Fibroblast of the conjunctiva (primary cell): ENCODE measurements at places on chromosomes 4 and X.

DNA sequence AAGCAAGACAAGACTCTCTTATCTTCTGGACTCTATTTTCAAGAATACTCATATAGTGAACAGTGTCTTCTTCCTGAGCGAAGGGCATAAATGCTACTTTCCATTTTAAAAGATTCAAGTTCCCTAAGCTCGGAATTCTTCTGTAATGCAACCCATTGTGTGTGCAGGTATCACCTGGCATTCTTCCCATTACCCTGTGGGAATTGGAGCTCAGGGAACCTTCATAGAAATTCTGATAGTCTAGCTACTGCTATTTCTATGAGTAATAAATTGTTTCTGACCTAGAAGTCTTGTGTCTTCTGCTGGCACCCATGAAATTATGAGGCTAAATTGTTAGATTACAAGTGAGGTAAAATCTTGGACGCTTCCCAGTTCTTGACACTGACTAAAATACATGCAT, 324.1 kb upstream of the DIPK2B start:
- no peak for DNase-seq

DNA sequence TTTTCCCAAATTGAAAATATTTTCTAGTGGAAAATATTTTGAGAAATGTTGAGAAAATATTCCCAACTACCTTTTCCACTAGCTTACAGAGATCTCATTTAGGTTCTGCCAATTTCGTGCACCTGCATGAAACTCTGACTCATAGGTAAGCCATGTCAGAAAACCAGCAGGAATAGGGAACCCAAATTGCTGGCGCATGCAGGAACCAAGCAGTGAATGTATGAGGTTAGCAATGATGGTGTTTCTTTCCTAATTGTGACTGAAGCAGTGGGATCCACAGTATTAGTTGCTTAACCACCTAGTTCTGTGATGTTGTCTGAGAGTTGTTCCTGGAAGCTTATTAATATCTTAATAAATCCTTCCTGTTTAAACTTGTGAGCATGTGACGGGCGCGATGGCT, 381.0 kb upstream of the TRAM1L1 start:
- no peak for DNase-seq

- DNase-seq = no peak
These were observed 120.4 kb downstream of the CT47B1 start for GRCh38 chrX:120755066-120755846.

DNA sequence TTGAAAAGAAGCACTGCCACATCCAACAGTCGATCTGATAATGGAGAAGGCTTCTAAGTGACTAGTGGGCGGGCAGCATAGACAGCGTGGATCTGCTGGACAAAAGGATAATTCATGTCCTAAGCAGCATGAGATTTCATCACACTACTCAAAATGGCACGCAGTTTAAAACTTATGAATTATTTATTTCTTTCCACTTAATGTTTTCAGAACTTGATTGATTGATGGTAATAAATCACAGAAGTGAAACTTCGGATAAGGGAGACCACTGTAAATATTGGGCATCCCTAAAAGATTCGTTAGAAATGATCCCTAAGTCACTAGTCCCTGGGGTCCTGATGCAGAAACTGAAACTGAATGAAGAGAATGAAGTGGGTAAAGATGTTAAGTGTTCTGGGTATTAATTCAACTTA, 93.0 kb upstream of the ANK2 start:
- DNase-seq = no peak

GRCh38 chrX:117539090-117539418, 577.6 kb downstream of the KLHL13 start:
- no peak for DNase-seq

- DNase-seq = no peak
These were observed 163.5 kb downstream of the PPP3CA start for GRCh38 chr4:101183666-101184373.

DNA sequence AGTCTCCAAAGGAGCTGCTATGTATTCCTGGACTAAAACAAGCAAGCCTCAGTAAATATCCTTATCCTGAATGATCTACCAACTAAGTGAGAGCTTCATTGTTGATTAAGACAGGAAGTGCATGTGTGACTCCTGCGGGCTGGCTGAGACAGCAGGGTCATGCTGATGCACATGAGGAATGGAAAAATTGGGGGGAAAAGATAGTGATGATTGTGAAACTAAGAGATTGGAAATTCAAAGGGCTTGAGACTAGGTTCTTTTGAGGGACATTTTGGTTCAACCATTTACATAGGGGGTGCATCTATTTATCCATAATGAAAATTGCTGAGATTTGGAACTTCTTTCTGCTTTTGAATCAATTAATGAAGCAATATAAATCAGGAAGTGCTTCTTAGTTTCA, 61.1 kb upstream of the C1QTNF7 start:
- no peak for DNase-seq

DNA sequence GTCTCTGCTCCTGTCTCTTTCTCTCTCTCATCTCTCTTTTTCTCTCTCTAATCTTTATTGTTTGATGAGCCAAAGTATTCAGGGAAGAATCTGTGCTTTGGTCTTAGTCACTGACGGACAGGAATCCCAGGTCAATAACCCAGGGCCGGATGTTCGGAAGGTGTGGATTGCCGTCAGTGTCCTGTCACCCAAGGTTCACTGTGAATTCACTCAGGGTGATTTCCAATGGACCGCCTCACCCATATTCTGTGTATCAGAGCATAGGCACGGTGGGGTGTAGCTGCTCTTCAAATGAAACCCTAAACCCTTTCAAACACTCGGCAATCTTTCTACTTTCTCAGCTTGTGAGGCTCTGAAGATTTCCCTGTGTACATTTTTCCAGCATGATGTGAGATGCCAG, 144.6 kb upstream of the GPC4 start:
- DNase-seq = no peak

DNA sequence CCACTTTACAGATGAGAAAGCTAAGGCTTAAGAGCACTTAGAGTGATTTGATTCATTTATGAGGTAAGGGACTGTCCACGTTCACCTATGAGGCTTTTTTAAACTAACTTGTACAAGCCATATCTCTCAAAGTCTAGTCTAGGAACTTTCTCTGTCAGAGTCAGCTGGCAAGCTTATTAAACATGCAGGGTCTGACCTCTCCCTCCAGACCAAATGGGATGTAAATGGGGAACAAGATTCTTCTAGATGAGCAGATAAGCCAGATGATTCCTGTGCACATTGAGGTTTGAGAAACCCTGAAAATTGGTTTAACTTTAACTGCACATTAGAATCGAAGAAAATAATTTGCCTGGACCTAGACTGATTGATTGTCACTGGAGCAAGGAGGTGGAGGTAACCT, 160.0 kb upstream of the SPRY1 start:
- DNase-seq = no peak

DNA sequence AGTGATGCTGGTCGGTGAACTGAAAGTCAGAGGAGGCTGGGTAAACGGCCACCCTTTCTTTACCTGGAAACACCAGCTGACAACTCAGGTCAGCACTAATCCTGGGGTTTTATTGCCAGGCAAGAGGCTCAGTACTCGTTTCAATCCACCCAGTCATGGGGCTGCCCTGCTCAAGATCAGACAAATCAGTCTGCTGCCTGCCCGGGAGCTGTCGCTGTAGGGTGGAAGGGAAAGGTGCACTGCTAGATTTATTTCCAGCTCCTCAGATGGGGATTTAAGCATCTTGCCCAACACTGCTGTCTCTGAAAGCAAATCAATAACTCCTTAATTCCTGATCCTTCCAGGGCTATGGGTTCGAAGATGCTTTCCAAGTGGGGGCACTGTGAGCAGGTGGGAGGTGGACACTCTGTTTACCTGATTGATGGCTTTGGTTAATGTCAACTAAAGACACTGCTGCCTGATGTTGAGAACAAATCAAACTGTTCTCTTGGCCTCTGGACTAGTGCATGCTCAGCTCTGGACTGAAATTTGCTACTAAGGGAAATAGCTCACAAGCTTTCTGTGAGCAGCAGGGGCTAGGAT, 59.3 kb downstream of the PHKA2 start:
- no peak for DNase-seq

- DNase-seq = no peak
These were observed 18.6 kb downstream of the PI4K2B start for GRCh38 chr4:25252230-25253070.

GRCh38 chr4:179344861-179345260, 1902.6 kb upstream of the AGA start:
- DNase-seq = no peak

GRCh38 chr4:113452868-113453620, 308.5 kb downstream of the CAMK2D start:
- no peak for DNase-seq

DNA sequence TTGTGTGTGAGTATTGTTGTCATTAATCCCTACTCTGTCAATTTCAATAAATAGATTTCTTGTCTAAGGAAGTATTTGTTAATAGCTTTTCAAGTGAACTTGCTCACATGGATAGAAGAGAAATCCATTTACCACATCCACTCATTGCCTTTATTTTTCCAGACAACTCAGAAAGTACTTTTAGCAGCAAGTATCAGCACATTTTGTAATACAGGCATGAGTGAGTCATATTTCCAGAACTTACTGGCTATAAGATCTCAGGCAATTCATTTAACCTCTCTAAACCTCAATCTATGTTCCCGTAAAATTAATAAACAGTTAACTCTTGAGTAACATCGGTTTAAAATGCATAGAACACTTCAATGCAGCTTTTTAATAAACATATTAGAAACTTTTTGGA, 317.9 kb upstream of the PCDH7 start:
- no peak for DNase-seq

DNA sequence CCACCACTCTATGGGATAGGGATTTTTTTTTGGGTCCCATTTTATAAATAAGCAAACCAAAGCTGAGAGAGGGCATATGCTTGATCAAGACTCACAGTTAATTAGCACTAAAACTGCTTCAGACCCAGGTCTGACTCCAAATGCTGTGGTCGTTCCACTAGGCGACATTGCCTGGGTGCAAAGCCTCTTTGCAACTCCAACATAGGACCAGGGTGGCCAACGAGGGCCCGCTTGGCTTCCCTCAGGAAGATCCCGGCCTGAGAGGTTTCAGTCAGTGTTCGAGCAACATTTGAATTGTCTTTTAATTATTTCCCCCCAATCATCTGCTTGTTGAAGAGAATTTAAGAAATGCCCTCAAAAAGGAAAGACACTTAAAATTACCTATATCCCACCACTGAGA, 11.2 kb downstream of the PJA1 start:
- no peak for DNase-seq

GRCh38 chr4:44194365-44194764, 254.2 kb downstream of the KCTD8 start:
- no peak for DNase-seq

GRCh38 chr4:108003982-108004515, 14.4 kb downstream of the HADH start:
- no peak for DNase-seq

DNA sequence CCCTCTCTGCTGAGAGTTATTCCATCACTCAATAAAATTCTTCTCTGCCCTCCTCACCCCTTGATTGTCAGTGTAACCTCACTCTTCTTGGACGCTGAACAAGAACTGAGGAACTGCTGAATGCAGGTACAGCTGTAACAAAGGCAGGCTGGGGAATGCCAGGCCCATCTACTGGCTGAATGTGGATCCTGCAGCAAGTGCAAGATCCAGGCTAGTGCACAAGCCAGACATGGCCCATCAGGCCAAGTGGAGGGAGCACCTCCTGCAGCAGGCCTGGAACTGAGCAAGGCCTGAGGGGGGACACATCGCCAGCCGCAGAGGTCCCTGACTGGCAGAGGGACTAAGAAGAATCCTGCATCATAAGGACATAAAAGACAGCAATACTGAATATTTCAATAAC, 411.8 kb upstream of the PCDH10 start:
- no peak for DNase-seq

- DNase-seq = no peak
These were observed 1.8 kb downstream of the CA5B start for GRCh38 chrX:15739886-15740285.

DNA sequence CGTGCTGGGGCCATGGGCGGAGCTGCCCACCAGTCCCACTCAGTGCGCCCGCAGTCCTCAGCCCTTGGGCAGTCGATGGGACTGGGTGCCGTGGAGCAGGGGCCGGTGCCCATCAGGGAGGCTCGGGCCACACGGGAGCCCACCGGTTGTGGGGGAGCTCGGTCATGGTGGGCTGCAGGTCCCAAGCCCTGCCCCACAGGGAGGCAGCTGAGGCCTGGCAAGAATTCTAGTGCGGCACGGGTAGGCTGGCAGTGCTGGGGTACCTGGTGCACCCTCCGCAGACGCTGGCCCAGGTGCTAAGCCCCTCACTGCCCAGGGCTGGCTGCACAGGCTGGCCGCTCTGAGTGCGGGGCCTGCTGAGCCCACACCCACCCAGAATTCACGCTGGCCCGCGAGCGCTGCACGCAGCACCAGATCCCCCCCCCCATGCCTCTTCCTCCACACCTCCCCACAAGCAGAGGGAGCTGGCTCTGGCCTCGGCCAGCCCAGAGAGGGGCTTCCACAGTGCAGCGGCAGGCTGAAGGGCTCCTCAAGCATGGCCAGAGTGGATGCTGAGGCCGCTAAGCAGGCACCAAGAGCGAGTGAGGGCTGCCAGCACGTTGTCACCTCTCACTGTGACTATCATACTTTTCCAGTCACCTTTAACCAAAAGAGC, 564.4 kb downstream of the GALNTL6 start:
- no peak for DNase-seq

DNA sequence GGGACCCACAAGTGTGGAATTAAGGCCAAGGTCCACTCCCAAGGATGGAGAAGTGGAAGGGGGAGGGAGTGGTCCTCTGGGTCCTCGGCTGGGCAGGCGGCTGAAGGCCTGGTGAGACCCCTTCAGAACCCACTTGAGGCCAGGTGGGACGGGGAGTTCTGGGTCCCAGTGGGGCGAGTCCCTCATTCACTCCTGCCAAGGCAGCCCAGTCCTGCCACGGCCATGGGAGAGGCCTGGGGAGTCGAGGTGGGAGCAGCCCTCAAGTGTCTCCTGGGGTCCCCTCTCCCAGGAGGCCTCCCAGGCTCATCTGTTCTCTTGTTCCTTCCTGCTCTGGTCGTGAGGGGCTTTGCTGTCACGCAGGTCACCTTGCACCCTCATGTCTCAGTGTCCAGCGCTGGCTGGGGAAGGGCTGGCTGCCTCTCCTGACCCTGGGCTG, 6.1 kb upstream of the SH3BP2 start:
- no peak for DNase-seq

DNA sequence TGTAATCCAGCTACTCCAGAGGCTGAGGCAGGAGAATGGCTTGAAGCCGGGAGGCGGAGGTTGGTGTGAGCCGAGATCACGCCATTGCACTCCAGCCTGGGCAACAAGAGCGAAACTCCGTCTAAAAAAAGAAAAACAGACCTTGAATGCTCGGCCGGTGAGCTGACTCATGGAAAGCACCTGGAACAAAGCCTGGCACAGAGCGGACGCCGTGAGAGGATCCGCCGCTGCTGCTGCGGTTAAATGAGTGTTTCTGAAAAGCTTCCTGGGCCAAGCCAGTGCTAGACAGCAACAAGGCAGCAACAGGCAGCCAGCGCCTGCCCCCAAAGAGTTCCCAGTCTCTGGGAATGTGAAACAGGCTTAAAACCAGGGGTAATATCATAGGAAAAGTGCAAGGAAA, 186.4 kb downstream of the AFAP1 start:
- DNase-seq = no peak

GRCh38 chr4:152524427-152524826, 11.5 kb downstream of the FBXW7 start:
- no peak for DNase-seq
